ENCODE measurements at places on chromosomes 16 and 17. TPM values are rescaled to one million over a fixed set of nuclear protein-coding genes. Genes with fewer than 3 reads are reported as not detected.

The KRT39 gene
- not detected for polyA plus RNA-seq

The OR4D1 gene
- polyA plus RNA-seq, result not detected

The KRTAP1-5 gene
- not detected for polyA plus RNA-seq

The SCARF1 gene
- 2.7 TPM for polyA plus RNA-seq

The TNFRSF17 gene
- polyA plus RNA-seq, result 1.6 TPM

Data from stomach (tissue), 19 donors.